ENCODE measurements at places on chromosomes 4 and X. TPM values are rescaled to one million over a fixed set of nuclear protein-coding genes. Genes with fewer than 3 reads are reported as not detected.

EGFL6 gene
- not detected for total RNA-seq

DNA sequence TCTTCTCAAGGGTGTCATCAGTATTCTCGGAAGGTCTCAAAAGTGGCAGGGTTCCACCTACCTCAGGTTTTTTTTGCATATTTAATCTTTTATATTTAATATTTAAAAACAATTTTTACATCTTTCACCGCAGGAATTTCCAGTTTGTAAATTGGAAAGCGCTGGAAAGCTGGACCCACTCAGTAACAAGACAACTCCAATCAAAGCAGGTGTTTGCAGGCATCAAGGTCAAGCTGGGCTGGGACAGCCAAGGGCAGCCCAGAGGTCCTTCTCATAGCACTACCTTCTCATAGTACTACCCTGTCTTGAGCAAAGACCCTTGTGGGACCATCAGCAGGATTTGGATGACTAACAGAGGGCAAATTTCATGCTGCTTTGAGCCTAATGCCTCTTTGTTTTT lies 160.1 kb downstream of the TET2 start:
- DNase-seq = no peak

DNA sequence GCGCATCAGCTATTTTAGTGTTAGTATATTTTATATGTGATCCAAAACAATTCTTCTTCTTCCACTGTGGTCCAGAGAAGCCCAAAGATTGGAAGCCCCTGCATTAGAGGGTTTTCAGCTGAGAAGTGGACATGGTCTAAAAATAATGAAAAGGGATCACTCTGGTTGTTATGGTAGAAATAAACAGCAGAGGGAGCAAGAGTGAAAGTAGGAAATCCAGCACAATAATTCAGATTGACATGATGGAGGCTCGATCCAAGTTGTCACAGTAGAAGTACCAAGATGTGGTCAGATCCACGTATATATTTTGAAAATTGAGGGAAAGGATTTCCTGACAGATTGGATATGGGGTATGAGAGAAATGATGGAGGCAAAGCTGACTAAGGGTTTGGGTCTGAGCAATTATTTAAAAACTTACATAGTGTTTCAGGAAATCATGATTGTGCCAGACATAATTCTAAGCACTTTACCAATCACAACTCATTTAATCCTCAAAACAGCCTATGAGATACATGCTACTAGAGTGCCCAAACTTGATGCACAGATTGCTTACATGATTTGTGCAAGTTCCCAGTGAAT lies 17.0 kb upstream of the TMEM144 start:
- DNase-seq = peak; percentile 58

DNA sequence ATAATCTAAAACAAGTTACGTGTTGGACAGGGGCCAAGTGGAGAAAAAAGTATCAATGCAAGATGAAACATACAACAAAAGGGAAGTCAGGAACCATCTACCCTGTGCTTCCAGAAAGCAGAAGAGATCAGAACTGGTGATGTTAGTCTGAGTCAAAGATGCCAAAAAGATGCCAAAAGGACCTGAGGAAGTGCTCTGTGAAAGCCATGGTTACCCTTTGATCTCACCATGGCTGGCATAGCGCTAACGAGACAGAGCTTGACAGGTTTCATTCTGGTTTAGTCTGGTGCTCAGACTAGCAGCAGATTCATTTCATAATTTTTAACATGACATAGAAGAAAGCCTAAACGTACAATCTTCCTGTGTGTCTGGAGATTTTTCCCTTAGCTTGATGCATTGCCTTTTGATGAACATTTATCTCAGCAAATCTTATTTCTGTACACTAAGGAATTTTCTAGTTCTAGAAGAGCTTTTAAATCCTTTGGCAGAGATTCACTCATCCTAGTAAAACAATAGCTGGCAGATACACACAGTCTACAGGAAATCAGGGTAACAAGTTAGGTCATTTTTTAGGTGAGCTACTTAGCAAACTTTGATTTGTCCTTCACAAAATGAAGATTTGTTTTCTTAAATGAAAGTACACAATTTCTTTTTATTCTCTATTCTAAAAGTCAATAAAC lies 87.7 kb downstream of the COL25A1 start:
- peak; percentile 82 for DNase-seq

Data from endothelial cell of umbilical vein (primary cell).